ENCODE measurements at places on chromosomes 16 and 17.
A peak's percentile ranks its signal among the peaks of the same experiment; 100 is the strongest.

DNA sequence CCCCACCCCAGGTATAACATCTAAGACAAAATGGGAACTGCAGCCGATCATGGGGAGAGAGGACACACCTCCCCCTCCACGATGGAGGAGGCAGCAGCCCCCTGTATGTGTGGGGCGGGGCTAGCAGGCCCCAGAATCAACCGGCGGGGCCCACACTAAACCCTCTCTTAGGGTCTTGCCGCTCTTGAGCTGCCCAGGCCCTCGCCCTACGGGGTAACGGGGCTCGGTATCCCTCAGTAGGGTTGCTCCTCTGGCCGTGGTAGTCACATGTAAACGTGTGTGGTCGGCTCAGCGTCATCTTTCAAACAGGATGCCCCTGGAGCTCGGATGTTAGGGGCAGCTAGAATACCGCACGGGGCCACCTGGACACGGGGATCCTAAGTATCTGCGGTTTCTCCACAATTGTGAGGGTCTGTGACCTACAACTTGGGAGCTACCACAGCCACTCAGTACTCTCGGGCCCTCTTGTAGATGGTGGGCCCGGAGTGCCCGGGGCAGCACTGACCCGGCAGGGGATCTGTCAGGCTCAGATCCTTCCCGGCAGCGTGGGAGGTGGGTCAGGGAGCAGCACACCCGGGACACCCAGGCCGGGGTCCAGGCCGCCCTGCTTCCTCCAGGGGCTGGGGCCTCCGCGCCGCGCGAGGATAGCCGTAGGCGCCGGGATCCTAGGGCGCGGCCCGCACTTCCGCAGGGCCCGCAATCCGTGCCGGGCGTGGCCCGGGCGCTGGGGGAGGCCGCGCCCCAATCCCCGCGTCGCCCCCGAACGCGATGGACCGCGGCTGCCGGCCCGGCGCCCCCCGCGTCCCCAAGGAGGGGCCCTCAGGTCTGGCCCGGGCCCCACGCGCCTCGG lies 781 bp downstream of the ARHGDIA start:
- no peak for DNase-seq

DNA sequence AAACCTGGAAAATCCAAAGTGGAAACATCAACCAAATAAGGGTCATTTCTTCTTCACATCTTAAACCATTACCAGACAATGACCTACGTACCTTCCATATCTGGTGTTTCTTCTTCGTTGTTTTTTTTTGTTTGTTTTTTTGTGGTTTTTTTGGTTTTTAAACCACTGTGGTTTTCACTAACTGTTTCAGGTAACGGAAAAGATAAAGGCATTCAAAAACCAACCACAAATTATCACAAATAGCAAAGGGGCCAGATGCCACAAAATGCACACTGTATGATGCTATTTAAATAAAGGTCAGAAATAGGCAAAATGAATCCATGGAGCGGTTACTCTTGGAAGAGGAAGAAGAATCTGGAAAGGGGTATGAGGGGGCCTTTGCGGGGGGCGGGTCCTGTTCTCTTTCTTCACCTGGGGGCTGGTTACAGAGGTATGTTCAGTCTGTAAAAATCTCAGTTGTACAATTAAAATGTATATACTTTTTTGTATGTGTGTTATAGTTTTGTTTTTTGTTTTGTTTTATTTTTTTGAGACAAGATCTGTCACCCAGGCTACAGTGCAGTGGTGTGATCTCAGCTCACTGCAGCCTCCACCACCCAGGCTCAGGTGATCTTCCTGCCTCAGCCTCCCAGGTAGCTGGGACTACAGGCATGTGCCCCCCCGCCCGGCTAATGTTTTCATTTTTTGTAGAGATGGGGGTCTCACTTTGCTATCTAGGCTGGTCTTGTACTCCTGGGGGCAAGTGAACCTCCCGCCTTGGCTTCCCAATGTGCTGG lies 29.6 kb downstream of the LITAF start:
- no peak for DNase-seq

DNA sequence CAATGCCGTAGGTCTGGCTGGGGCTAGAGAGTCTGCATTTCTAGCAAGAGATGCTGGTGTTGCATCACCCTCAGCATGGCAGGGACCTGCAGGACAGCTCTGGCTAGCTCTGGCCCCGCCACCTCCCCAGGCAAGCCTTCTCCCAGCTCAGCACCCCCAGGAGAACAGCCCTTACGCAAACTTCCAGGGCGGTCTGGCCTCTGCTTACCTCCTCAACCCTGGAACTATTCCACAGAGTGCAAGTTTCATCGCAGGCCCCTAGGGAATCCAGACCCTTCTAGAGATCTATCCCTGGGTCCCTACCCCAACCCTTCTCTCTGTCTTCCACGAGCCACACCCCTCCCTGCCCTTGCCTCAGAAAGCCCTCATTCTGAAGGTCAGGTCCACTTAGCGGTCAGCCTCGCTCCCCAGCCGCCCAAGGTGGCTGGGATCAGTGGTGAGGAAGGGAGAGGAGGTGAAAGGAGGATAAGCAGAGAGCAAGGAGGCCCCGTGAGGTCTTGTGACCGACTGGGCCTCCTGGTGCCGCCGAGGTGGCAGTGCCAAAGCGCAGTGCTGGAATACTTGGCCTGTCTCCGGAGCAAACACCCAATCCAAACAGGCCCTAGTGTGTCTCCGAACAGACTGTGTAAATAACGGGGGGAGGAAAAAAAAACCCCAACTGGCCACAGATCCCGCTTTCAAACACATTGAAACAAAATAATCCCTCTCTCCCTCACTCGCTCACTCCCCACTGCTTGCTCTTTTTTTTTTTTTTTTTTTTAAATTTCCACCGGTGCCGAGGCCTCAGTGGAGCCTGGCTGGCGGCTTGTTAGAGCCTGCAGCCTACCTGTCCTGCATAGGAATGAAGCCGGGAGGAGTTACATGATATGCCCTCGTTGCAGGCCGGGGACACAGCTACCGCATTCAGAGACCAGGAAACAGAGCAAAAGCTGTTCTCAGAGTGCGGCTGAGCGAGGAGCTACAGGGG lies 380.9 kb downstream of the SOX9 start:
- peak; percentile 60 for DNase-seq

DNA sequence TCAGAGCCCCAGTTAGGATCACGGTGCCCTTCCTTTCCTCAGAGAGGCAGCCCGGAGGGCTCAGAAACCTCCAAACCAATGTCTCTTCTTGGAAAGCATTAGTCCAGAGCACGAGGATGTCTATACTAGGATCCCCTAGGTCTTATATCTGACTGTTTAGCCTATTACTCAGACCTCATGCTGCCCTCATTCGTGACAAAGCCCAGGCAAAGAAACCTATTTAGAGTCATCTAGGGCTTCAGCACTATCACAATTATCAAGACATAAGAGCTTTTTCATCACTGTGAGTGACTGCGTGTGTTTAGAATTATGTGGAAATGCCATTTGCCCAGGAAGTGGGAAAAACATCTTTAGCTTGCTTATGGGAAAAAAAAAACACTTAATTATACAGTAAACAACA lies 159.8 kb upstream of the NOL11 start:
- no peak for DNase-seq

DNA sequence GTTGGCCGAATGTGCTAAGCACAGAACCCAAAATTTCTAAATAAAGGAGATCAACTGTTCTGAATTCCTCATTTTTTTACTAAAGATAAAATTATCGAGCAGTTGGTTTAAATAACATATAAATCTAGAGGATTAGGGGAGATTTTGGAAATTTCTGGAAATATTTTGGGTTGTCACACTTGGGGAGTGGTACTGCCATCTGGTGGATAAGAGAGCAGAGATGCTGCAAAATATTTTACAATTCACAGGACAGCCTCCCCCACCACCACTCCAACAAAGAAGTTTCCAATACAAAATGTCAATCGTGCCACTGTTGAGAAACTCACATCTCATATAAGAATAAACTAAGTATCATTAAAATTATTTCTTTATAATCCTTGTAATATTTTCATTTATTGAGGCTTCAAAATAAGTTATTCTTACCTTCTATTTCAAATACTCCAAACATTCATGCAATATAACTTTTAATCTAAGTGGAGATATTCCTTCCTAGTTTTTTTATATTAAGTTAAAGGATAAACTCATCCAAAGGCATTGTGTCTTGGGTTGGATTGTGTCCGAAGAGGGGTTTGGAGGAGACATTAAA lies 17.0 kb upstream of the ABCA8 start:
- peak; percentile 43 for DNase-seq

- DNase-seq = no peak
These were observed 314.5 kb downstream of the SEC14L1 start for GRCh38 chr17:77455111-77455890.

DNA sequence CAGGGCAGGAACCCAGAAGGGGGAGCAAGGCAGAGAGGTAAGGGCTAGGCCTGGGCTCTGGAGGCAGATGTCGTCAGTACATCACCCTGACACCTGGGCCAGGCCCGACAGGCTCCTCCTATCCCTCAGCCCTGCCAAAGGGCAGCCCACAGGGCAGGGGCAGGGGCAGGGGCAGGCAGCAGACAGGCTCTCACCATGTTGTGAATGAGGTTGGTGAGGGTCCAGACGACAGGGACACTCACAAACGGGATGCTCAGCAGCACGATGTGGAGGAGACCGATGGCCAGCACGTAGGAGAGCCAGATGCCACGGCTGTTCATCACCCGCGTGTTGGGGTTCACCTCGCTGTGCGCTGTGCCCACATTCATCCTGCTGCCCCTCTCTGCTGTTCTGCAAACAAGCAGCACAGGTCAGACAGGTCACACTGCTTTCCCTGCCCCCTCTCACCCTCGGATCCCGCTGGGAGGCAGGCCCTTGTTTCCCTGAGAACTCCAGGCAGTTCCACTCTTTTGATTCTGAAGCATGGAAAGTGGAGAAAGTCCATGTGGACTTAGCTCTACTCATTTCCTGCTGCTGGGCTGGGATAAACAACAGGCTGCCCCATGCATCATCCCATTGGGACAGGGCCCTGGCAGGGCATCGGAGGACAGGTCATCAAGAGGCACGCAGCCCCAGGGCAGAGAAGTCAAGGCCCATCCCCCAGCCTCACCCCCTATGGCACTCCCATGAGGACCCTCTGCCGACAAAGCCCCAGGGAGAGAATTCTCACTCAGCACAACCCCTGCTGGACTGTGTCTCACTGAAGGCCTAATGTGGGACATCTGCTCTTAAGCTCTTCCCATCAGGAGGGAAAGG lies 3.3 kb downstream of the ORMDL3 start:
- DNase-seq = no peak

GRCh38 chr16:84631886-84632285 lies 14.0 kb upstream of the COTL1 start:
- DNase-seq = no peak
